ENCODE measurements at places on chromosomes 3 and 15.

- no peak overlapping the region for H3K27ac ChIP-seq
- DNase-seq: no peak
- H3K36me3 ChIP-seq: no peaks in the 10 kb centered on the region
These were observed 57.9 kb upstream of the RNU6-1 start for GRCh38 chr15:67897646-67898339.

DNA sequence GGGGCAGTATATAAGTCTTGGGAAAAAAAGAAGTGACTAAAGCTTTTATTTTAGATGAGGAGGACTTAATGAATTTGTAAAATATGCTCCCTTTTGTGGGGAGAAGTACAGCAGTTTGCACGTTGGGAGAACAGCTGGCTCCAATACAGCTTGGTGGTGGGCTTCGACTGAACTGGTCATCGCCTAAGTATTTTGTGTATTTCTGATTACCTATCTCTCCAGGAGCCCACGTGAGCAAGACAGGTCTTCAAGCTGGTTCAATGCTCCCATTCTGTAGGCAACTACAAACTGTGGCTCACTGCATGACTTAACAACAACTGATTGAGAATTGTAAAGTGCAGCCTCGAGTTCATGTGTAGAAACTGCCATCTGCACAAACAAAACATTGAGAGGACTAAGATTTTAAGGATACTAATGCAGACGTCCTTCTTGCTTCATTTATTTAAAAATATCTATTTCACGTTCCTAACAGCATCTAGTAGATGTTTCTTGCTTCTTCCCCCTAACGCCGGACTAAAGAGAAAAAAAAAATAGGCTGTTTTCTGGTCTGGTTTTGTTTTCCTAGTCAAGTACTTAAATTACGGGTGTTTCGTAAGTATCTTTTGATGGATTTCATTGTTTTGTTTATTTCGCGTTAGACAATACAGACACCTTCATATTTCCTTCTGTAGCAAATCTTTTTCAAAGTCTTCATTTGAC, 1.4 kb upstream of the GREM1 start:
- peaks cover 23% of the 10 kb centered on the region for H3K27me3 ChIP-seq
- H3K4me3 ChIP-seq: no peak overlapping the region
- H3K36me3 ChIP-seq: no peaks in the 10 kb centered on the region
- H3K4me1 ChIP-seq: no peaks in the 10 kb centered on the region

- no peak overlapping the region for H3K27ac ChIP-seq
- H3K4me1 ChIP-seq: no peaks in the 10 kb centered on the region
- H3K4me3 ChIP-seq: no peak overlapping the region
- no peaks in the 10 kb centered on the region for H3K27me3 ChIP-seq
- H3K36me3 ChIP-seq: no peaks in the 10 kb centered on the region
These were observed 85.9 kb downstream of the DCLK3 start for GRCh38 chr3:36678216-36679013.

GRCh38 chr3:71056327-71056726, 527.2 kb downstream of the FOXP1 start:
- no peak overlapping the region for H3K4me3 ChIP-seq
- peaks cover 10% of the 10 kb centered on the region for H3K36me3 ChIP-seq
- peak overlapping the region; percentile 30 for H3K27ac ChIP-seq
- H3K4me1 ChIP-seq: peaks cover 94% of the 10 kb centered on the region
- H3K27me3 ChIP-seq: no peaks in the 10 kb centered on the region

DNA sequence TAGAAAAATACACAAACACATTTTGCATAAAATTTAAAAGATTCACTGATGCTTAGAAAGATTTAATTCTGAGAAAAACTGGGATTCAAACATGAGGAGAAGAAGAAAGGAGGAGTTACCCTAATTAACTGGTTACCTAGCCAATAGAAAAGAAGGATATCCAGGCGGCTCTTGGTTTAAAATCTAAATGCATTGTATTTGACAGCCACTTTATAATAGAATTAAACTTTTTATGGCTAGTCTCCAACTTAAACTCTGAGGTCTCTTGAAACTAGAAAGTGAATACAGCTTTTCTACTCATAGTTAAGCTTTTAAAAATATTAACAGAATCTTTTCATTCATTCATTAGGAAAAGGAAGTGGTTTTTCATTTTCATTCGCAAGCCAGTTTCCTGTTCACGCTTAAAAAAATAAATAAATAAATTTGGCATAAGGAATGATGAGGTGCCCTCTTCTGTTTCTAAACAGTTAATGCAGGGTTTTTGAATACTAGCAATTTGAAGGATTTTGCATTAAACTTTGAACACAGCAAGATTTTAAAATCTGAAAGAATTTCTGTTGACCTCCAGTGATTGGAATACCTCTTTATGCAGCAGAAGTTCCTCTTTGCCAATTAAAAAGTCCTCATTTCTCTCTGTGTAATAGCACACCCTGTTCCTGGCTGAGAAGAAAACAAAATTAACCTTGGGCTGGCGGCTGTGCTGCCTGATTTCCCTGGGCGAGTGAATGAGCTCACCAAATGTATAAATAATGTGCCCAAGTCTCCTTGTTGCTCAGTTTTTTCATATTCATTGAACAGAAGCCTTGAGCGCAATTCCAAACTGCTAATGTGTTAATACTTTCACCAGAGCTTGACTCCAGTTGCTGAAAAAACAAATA, 105.1 kb downstream of the ZMAT3 start:
- H3K36me3 ChIP-seq: no peaks in the 10 kb centered on the region
- DNase-seq: no peak
- no peak overlapping the region for H3K4me3 ChIP-seq

DNA sequence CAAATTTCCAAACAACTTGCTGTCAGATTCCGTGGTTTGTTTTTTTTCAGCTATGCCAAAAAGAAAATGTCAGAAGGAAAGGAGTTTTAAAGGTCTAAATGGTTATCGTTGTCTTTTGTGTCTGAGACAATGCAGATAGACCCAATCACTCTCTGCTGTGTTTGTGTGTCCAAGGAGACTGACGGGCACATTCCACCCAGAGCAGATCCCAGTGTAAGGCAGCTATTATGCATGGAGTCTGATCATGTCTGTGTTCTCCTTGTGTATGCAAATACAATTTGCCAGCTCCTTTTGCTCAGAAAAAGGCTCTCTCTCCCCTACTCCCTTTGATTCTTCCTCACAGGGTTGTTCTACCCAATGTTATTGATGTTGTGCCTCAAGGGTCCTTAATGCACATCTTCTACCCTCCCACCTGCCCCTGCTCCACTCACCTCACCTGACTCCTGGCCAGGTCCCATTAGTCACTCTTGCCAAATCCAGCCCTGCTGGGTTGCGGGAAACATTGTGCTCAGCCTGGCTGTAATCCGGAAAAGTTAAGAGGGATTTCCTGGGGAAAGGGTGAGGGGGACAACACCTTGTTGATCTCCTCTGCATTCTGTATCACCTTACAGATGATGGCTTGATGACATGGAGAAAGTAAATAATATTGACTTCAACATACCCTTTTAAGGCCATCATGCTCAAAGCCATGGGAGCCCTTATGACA, 61.0 kb downstream of the OTOL1 start:
- peaks cover 14% of the 10 kb centered on the region for H3K4me1 ChIP-seq
- no peak overlapping the region for H3K27ac ChIP-seq
- H3K4me3 ChIP-seq: no peak overlapping the region
- no peaks in the 10 kb centered on the region for H3K27me3 ChIP-seq

DNA sequence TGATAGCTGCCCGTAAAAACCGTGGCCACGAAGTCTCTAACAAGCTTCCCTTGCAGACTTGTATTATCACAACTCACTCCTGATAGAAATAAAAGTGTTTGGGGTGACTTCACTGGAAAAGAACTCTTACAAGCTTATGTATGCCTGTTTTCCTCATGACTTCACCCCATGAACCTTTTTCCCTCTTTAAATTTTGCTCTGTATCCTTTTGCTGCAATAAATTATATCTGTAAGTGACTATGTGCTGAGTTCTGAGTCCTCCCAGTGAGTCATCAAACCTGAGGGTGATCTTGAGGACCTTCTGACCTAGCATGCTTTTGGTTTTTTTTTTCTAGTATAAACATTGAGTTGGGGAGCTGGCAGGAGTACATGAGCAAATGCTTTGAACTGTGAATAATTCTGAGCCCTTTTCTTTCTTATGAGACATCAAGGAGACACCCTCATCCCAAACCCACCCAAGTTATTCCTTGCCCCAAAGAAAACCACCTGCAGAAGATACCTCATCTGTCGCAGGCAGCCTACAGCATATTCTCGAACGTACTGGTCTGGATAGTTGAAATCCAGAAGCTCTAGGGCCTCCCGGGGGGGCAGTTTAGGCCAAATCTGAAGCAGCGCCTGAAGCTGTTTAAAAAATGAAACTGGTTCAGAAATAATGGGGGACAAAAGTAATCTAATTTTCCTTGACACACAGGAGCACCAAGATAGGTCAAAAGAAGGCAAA, 85.9 kb downstream of the FAIM start:
- no peak for DNase-seq
- no peak overlapping the region for H3K27ac ChIP-seq
- no peaks in the 10 kb centered on the region for H3K4me1 ChIP-seq

- peak; percentile 79 for DNase-seq
- H3K27ac ChIP-seq: peak overlapping the region; percentile 83
- peaks cover 51% of the 10 kb centered on the region for H3K4me1 ChIP-seq
- H3K27me3 ChIP-seq: no peaks in the 10 kb centered on the region
- H3K36me3 ChIP-seq: no peaks in the 10 kb centered on the region
These were observed 8.5 kb downstream of the LIPC start for GRCh38 chr15:58440158-58440910.

DNA sequence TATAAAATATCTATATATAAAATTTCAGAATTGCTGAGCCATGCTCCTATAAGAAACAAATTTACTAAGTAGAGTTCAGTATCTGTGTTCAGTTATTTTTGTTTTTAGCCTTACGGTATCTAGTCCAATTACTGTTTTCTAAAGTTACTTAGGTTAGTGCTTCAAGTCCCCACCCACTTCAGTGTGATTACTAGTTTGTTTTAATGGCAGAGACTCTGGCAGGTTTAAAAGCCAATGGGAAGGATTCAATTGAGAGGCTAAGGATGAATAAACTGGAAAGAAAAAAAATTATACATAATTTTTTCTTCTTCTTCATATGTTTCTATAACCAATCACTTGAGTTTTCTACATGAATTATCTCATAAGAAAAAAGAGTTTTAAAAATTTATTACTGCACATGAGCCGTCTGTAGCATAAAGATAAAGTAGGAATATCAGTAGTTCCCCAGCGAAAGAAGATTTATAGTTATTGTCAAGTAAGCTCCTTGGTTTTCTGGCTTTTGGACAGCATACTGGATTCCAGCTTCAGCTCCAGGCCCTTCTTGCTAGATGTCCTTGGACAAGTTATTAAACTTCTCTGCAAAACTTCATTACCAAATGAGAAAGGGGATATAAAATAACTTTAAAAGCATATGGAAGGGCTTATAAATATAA, 46.8 kb downstream of the AAGAB start:
- H3K4me1 ChIP-seq: no peaks in the 10 kb centered on the region
- peaks cover 7% of the 10 kb centered on the region for H3K36me3 ChIP-seq
- H3K27ac ChIP-seq: no peak overlapping the region

DNA sequence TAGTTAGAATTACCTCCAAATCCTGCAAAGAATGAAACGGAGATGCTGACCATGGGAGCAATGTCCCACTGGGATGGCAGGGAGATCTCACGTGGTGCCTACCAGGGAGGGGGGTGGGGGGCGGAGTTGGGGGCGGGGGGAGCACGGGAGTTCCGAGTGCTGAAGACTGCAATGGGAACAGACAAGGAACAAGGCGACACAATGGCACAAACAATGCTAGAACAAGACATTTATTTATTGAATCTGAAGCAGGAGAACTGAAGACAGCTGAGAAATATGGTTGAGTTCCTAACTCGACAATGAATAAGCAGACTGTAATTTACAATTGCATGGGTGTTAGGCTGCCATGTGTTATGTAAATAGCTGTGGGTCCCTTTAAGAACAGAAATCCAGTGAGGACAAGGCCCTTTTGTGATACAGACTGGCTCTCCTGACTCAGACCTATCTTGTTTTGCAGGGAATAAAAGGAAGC, 91.2 kb downstream of the AQP9 start:
- H3K36me3 ChIP-seq: no peaks in the 10 kb centered on the region
- H3K4me3 ChIP-seq: no peak overlapping the region
- DNase-seq: no peak
- H3K27me3 ChIP-seq: no peaks in the 10 kb centered on the region

GRCh38 chr3:132332508-132332907, 15.3 kb downstream of the ACP3 start:
- DNase-seq: no peak
- no peak overlapping the region for H3K4me3 ChIP-seq
- H3K36me3 ChIP-seq: no peaks in the 10 kb centered on the region
- no peak overlapping the region for H3K27ac ChIP-seq
- H3K27me3 ChIP-seq: no peaks in the 10 kb centered on the region

- no peaks in the 10 kb centered on the region for H3K27me3 ChIP-seq
- peaks cover 7% of the 10 kb centered on the region for H3K36me3 ChIP-seq
- peak overlapping the region; percentile 59 for H3K27ac ChIP-seq
- DNase-seq: no peak
These were observed 11.8 kb downstream of the PLXNA1 start for GRCh38 chr3:126994661-126995245.

DNA sequence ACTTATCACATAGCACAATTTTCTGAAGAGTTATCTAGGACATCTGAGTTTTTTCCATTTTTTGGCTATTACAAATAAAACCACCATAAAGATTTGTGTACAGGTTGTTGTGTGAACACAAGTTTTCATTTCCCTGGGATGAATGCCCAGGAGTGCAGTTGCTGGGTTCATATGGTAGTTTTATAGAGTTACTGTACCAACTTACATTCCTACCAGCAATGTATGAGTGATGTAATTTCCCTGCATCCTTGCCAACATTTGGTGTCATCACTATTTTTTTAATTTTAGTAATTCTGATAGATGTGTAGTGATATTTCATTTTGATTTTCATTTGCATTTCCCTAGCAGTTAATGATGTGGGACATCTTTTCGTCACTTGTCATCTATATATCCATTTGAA, 20.5 kb downstream of the FILIP1L start:
- no peak for DNase-seq
- H3K27me3 ChIP-seq: no peaks in the 10 kb centered on the region
- H3K36me3 ChIP-seq: no peaks in the 10 kb centered on the region
- H3K4me3 ChIP-seq: no peak overlapping the region

GRCh38 chr3:44513513-44513912, 36.0 kb upstream of the ZNF445 start:
- peaks cover 16% of the 10 kb centered on the region for H3K4me1 ChIP-seq
- H3K27ac ChIP-seq: no peak overlapping the region
- H3K27me3 ChIP-seq: no peaks in the 10 kb centered on the region
- DNase-seq: no peak
- no peaks in the 10 kb centered on the region for H3K36me3 ChIP-seq
- no peak overlapping the region for H3K4me3 ChIP-seq

DNA sequence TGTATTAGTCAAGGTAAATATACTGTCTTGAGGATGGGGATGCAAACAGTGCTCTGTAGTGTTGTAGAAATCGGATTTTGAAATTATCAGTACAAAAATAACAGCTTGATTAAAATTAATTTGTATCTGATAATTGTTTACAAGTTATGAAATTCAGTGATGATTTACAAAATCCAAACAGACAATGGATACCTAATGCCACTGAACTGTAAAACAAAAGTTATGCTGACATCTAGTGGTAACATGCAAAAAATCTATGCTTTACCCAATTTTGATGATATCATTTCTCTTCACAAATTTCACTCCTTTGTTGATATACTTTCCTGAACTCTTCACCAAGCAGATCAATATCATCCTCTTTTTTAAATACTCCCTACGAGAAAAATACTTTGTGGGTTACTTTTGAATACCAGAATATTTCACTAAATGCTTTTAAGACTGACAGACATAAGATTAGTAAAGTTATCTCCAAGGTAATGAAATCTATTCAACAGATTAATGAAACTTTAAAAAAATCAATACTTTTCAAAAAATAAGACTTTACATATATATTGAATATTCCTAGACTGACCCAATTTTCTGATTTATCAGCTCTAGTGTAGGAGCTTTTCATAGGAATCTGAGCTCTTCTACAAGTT, 36.0 kb downstream of the MNS1 start:
- no peaks in the 10 kb centered on the region for H3K36me3 ChIP-seq
- no peak for DNase-seq
- no peak overlapping the region for H3K27ac ChIP-seq
- no peaks in the 10 kb centered on the region for H3K27me3 ChIP-seq

Data from right atrium auricular region (tissue), 2 donors.